ENCODE measurements at places on chromosomes 5 and 9.

GRCh38 chr9:133954862-133955529 is 37.1 kb downstream of the VAV2 start:
- no peak for DNase-seq

GRCh38 chr9:113798062-113799030 is 77.8 kb upstream of the ZNF618 start:
- DNase-seq, result no peak

DNA sequence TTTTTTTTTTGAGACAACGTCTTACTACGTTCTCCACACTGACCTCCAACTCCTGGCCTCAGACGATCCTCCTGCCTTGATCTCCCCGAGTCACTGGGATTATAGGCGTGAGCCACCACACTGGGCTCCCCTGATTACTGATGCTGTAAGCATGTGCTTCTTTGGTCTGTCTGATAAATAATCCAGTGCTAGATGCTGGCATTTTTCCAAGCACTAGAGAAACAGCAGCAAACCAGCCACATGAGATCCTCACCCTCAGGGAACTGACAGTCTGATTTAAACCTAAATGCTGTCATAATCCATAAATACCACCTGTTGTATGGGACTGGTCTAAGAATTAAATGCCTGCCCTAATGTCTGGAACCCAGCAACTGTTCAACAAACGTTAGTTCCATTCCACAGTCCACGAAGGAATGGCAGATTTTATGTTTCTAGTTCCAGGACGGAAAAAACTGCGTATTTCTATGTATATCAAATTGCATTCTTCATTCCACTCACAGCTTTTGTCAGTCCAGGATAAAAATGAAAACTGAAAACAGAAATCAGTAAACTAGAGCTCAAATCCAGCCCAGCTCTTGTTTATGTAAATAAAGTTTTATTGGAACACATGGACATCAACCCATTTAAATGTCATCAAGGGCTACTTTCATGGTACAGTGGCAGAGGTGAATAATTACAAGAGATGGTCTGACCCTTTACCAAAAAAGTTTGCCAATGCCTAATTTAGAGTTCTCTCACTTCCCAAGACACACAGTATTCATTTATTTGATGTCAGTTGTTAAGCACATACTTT is 20.1 kb downstream of the SLC35D2 start:
- no peak for DNase-seq

DNA sequence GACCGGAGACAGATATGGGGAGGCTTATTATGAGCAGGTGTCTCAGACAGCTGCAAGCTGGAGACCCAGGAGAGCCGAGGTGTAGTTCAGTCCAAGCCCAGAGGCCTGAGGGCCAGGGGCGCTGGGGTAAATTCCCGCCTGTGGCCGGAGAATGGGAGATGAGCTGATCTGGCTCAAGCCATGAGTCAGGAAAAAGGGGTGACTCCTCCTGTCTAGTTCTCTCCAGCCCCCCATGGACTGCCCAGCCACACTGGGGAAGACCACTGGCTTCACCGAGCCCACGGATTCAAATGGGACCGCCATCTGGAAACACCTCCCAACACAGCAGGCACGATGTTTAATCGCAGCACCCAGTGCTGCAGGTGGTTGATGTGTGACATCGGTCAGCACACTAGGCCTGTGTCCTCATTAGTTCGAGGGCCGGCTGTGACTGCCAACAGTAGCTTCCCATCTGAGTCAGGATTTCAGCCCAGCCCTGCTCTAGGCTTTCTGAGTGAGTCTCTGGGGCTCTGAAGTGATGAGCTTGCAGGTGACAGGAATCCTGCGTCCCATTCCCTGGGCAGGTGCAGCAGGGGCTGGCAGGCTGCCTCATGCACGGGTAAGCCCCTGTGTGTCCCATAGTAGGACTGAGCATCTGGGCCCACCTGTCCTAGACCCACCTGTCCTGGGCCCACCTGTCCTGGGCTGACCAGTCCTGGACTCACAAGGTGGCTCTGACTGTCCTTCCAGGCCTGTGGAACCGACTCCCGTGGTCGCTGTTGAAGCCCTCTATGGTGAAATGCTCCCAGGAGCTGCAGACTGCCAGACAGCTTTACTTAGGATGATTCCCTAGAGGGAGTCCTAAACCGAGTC is 49.7 kb downstream of the AHRR start:
- no peak for DNase-seq

- DNase-seq, result no peak
Observed at GRCh38 chr9:130347931-130348330, 82.4 kb downstream of the HMCN2 start.

DNA sequence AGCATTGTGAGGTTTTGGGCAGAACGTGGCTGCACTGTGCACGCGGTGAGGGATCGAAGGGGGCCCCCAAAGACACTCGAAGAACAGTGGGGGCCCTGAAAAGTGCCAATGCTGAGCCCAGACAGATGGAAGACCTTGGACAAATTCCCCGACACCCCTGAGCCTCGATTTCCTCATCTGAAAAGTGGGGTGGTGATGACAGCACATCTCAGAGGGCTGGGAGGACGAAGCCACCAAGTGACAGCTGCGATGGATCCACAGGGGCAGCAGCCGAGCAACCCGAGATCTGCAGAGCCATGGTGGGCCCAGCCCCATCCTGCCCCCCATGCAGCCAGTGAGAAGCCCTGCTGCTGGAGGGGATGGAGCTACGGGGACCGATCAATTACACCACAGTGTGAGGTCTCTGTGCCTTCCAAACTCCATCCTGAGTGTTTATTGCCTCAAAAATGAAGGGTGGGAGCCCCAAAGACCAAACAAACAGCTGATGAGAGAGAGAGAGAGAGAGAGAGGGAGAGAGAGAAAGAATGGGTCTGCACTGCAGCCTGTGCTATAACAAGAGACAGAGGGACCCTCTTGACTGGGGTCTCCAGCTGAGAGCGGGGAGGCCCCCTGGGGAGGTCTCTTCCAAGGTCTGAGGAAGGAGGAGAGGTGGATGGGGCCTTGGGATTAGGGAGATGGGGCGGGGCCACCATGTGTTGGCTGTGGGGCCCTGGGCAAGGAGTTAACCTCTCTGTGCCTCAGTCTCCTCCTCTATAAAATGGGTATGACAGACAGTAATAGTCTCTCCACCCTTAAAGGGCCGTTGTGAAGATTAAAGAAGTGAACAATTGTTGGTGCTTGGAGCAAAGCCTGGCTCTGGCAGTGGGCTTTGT is 134.4 kb upstream of the IER5L start:
- DNase-seq, result no peak

DNA sequence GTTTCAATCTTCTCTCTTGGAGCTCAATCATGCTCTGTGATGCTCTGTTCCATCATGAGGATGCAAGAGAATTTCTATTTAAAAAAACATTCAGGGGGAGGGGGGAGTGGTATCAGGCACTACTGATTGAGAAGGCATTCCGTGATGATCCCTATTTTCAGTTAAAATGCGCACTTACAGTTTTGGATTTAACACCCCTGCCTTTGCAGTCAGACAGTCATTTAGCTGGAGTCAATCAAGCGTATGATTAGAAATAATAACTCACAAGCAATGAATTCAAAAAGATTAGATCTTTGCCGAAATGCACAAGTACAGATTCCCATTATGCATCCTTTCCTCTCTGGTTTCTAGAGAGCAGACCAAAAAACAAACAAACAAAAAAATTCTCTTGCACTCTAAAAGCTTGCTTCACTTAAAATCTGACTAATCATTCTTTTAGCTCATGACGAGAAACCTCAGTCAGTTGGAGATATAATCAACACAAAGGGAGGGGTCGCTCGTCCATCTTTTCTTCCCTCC is 55.4 kb downstream of the EFNA5 start:
- DNase-seq, result no peak

GRCh38 chr9:20070336-20070735 is 281.5 kb upstream of the SLC24A2 start:
- DNase-seq, result no peak

DNA sequence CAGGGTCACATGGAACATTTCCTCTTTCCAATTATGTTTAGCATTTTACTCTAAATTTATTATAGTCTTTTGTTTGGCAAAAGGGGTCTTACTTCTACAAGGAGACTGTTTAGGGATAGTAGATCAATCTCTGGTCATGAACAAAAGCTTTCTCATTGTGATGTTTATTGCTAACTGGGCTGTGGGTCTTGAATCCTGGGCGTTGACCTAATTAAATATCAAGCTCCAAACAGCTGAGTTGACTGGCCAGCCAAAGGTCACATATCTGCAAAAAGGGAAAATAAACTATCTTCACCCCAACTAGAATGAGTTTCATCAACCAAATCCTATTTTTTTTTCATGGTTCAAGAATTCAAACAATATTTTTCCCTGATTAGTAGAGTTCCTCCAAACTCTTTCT is 245.4 kb upstream of the TUT7 start:
- DNase-seq, result no peak

- DNase-seq, result no peak
Observed at GRCh38 chr9:16642421-16643109, 227.9 kb downstream of the BNC2 start.

DNA sequence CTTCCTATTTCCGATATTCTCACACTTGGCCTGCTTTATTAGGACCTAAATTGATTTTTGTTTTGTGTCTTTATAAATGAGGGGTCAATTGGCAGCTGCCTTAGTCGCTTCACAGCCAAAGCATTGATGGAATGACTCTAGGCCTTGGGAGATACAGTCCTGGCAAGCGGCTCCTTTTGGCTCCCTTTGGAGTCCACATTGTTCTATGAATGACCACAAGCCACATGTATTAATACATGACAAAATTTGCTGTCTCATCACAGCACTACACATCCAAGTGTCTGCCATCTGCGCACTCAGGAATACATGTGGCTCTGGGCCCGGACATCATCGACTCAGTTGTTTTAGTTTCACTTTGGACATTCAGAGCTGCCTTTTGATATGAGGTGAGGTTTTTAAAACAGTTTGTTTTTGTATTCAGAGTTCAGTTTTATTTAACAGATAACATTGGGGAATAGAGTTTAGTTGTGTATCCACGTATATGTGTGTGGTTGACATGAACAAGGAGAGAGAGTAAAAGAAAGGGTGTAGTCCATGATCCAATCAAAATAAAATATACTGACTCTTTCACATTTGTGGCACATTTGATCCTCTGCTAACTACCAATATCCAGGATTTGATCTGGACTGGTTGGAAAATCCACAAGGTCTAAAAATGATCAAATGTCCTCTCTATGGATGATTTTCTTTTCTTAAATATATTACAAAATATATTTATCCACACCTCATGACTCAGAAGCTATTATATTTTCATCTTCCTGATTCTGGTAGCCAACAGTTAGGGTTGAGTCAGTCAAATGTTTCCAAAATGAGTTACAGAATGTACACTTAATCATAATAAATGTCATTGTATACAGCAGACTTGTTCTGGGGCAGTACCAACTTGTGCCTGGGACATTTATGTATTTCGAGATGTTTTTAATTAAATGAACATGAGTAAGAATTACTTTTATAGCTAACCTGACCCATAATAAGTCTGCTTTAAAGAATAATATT is 114.0 kb upstream of the MTAP start:
- no peak for DNase-seq
